ENCODE measurements at places on chromosomes 11 and 22.

DNA sequence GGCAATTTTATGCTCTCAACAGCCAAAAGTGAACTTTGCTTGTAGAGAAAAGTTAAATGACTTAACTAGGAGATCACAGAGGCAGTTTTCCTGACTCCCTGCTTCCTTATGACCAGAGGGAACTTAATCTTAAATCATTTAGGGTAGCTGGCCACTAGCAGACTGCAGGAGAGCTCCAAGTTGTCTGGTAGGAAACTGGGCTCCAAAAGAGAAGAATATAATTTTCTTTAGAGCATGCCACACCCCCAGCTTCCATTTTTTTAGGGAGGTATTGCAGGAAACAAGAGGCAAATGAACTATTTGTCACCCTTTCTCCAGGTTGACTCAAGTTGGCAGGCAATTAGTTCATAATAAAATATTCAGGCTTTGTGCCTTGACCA lies 2.6 kb downstream of the METTL15 start:
- DNase-seq: no peak

GRCh38 chr11:90318651-90319050 lies 95.8 kb upstream of the CHORDC1 start:
- no peak for DNase-seq

DNA sequence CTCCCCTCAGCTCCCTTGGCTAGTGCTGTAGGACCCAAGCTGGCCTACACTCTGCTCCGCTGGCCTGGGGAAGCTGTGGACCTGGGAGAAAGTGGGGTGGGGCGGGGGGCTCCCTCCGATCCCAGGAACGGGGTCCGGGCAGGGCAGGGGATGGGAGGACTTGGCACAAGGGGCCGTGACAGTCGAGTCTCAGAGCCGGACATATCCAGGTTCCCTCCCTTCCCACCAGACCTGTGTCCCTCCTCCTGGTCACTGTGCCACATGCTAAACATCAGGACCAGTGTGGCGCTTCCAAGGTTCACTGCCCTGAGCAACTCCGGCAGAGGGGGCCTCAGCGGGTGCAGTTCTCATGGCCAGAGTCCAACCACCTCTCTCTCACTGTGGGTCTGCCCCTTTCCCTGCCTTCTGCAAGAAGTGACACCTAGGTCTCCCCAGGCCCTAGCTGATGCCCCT lies 2.0 kb downstream of the DUSP8 start:
- no peak for DNase-seq

DNA sequence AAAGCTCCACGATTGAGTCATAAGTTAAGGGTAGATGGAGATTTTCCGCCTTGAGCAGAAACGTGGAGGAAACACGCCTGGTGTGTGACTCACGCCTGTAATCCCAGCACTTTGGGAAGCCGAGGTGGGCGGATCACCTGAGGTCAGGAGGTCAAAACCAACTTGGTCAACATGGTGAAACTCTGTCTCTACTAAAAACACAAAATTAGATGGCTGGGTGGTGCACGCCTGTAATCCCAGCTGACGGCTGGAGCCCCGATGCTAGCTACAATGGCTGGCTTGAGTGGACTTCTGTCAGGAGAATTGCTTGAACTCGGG lies 17.3 kb upstream of the DGCR8 start:
- DNase-seq: no peak

DNA sequence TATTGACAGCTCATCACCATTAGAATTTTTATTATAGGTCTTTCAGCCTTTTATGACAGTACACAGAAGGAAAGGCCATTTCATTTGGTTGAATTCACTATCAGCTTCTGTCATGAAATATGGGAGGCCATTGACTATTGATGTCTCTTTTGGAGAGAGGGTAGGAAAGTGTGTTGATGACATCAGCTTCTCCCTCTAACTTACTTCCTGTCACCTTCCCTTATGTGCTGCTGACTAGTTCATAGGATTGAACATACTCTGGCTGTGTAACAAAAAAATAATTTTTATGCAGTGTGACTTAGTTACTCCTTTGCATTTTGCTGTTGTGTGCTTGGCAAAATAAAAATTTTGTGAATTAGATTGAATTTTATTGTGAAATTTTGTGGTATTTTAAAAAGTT lies 769.2 kb downstream of the METTL15 start:
- DNase-seq: no peak

- no peak for DNase-seq
These were observed 1.6 kb upstream of the PLAAT4 start for GRCh38 chr11:63534895-63535461.

GRCh38 chr11:76782531-76783293 lies 444 bp upstream of the TSKU start:
- no peak for DNase-seq

GRCh38 chr11:45021001-45021400 lies 70.3 kb upstream of the TP53I11 start:
- DNase-seq: no peak

- no peak for DNase-seq
These were observed 2.0 kb downstream of the KCNC1 start for GRCh38 chr11:17736579-17736893.

DNA sequence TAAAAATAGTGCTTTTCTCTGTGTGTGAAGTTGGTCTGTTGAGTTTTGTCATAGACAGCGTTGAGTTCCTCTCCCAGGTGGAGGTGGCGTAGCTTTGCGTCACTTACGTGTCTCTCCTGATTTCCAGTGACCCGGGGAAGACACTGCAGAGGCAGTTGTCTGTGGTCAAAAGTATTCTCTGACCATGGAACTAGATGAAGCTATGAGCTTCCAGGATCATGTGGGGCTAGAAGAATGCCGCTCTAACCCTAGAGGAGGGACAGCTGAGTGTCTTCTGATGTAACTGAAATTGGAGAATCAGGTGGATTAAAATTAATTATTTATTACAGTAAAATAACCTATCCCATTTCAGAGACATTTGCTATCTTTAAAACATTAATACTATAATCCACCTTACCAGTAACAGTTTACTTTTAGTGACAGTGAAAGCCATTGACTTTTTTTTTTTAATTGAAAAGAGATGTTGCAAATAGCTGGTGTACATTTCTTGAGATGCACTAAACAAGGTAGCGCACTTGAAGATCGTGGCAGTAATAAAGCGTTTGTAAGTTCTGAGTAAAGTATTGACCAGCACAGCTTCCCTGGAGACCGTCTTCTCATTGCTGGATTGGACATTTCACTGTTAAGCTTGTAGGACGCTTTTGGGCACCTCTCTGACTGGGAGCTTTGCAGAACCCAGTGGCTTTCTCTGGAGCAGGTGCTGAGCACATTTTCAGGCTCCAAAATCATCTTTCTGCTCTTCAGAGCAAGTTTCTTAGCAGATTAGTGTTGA lies 9.7 kb downstream of the CAT start:
- DNase-seq: no peak

DNA sequence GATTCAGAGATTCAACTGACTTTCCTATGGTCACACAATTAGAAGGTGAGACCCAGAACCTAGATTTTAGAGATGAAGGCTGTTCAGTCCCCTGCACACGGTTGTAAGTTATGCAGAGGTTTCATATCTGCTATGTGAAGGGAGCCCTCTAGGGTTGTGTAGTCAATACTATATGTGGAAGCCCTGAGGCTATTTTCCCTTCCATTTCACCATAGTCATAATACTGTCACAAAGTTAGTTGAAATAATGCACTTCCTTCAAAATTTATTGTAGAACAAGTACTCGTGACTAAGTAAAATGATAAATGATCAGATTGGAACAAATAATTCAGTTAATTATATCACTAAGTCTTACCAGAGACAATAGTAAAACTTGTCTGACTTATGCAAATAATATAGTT lies 48.8 kb downstream of the ENDOD1 start:
- DNase-seq: no peak

DNA sequence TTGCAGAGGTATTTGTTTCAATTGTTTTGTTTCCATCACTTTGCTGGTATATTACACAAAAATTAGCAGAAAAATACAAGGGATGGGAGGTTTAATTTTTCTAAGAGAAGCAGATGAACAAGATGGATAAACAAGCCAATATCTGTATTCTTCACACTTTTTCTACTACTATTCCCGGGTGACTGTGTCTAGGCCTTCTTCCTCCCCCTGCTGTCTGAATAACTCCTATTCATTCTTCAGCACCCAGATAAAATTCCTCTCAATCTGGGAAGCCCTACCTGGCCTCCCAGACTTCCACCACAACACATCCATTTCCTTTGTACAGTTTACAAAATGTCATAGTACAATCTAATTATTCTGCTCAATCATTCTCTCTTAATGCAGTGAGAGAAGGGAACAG lies 666.6 kb upstream of the TENM4 start:
- no peak for DNase-seq

DNA sequence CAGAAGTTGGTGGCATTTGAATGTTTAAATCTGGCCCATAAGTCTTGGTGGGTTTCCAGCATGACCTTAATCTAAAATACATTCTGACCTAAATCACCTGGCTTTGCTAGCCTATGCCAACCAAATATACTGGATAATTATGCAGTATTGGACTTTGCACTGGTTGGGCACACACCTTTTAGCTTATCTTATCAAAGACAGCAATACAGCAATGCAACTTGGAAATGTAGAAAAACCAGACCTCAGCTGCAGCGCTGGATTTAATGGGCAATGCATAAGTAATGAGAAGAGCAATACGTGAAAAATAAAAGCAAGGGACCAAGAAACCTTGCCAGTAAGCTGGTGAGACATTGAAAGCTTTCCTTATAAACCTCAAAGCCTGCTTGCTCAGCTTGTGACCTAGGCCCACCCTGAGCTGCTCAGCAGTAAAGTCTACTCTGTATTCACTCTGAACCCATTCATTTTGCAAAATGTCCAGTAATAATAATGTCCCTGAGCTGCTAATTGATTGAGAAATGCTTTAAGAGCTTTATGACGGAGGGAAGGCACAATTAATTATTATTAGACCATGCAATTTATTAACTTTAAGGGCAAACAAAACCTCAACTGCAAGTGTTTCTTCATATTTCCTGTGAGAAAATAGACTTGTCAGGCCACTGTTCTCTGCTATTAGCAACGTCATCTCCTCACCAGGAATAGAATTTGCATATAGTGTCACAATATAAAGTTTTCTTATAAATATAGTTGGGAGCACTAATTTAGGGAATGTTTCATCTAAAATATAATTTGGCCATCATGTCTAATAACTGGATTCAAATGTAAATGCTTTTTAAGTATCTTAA lies 49.4 kb upstream of the CEP295 start:
- DNase-seq: no peak

DNA sequence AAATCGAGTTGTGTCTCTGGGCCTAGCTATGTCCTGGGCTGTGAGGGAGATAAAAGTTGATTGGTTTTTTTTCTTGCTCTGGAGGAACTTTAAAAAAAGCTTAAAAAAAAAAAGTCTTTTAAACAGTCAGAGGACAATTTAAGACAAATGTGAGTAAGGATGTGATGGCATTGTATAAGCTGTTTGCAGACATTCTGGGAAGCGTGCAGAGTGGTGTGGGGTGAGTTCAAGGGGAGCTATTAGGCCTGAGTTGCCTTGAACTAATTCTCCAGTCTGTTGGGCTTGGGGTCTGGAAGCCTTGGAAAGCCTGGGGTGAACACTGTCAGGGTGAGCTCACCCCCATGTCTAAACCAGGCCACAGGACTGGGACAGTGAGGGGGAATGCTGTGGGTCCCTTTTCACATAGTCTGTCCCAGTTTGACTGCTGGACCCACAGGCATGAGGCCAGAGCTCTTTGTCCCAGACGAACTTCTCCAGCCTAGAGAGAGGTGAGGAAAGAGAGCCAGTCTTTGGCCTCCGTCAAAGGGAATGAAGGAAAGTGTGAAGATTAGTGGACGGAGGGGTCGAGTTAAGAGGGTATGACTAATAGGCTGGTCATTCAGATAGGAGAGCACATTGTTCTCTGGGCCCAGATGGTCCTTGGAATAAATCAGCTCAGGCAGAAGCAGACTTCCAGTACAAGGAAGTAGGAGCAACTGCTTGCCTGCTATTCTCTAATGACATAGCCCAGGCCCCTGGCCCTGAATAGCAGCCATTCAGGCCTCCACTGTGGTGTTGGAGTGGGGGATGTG lies 76.4 kb upstream of the NNMT start:
- no peak for DNase-seq

- no peak for DNase-seq
These were observed 8.3 kb upstream of the SCGB1D2 start for GRCh38 chr11:62233730-62234129.

GRCh38 chr11:58060939-58061672 lies 30.4 kb downstream of the OR6Q1 start:
- no peak for DNase-seq

- no peak for DNase-seq
These were observed 72.9 kb downstream of the KIRREL3 start for GRCh38 chr11:126927623-126928022.

DNA sequence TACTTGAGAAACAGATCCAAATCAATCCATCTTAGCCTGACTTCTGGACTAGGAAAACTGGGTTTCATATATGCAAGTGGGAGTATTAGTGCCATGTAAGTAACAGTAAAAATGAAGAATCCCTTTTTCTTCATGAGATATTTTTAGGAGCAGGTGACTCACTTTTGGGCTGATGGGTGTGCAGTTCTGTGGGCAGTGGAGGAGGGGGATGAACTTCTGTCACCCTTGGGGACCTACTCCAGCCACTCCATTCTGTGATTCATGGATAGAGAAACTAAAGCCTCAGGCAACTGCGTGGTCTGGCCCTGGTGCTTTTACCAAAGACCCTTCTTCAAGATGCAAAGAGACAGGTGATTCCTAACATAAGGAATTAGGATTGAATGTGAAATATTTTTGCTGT lies 208.6 kb upstream of the NARS2 start:
- DNase-seq: no peak

GRCh38 chr11:102163368-102163767 lies 53.1 kb downstream of the YAP1 start:
- no peak for DNase-seq

DNA sequence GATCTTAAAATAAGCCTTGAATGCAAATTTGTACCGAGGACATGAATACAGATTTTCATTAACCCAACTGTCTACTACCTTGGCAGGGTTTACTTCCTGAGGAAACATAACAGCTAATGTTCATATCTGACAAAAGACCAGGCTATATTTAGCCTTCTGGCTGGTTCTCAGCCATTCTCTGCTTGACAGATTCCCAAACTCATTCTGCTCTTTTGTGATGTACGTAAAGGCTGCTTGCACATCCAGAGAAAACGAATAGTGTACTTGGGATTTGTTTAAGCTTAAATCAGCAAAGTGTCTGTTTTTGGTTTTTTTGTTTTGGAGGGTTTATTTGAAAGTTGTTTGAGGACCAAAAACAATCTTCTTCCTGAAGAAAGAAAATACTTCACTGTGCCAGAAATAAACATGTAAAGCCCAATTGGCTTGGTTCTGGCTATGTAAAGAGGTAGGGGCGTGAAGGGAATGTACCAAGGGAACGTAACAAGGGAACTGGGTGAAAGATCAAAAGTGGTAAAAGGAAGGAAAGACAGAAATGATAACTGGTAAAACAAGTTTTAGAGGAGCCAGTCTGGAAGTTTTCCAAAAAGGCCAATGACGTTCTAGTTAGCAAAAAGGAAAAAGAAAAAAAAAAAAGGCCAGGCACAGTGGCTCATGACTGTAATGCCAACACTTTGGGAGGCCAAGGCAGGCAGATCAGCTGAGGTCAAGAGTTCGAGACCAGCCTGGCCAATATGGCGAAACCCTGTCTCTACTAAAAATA lies 21.4 kb upstream of the CRTAM start:
- no peak for DNase-seq

All from esophagus squamous epithelium (tissue), 5 donors.